ENCODE measurements at places on chromosomes 16 and 17.

DNA sequence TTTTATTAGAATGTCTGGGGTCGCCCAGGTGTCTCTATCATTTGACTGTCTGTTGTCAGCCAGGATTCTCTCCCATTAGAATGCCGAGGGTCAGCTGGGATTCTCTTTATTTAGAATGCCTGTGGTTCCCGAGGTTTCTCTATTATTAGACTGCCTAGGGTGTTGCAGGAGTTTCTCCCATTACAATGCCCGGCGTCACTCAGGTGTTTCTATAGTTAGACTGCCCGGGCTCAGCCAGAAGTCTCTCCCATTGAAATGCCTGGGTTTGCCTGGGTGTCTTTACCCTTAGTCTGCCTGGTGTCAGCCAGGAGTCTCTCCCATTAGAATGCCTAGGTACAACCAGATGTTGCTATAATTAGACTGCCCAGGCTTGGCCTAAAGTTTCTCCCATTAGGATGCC is 2252.0 kb downstream of the TP53TG3F start:
- DNase-seq = no peak

DNA sequence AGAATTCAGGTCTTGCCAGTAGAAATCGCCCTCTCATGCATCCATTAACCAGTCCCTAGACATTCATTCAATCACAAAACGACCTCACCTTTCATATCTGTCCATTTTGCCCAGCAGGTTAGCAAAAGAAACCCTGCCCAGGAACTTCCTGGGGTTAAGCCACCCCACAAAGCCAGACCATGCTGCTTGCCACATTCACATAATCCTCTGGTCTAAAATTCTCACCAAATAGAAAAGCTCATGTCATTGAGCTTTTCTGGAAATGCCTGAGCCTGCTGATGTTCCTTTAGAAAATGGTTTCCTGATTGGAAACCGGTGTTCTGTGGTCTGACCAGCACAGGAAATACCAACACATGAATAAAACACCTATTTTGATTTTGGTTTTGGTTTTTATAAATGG is 21.6 kb upstream of the DYNLRB2 start:
- no peak for DNase-seq

DNA sequence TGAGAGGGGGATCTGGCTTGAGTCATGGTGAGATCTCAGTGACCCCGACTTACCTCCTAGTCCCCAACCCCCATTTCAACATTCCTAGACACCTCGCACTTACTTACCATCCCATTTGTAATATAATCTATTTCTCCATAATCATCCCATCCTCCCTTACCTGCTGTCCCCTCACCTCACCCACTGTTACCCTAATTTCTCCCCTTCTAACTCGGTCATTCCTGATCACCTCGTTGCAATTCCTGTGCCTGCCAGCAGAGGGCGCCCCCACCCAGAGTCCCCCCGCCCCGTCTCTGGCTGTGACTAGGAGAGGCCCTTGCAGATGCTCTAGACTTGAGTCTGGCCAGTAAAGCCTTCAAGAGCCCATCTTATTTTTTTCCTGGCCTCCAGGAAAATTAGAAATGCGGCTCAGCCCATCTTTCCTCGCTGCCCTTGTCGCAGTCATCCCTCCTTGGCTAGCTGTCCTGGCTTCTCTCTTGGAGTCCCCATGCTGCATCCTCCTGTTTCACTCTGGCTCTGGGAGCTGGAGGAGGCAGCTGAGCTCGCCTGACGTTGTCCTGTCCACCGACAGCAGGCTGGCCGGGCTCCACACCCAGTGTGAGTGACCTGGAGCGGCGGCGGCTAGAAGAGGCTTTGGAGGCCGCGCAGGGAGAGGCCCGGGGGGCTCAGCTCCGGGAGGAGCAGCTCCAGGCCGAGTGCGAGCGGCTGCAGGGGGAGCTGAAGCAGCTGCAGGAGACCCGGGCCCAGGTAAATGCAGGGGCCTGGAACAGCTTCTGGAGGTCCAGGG is 5.0 kb downstream of the TBKBP1 start:
- no peak for DNase-seq

DNA sequence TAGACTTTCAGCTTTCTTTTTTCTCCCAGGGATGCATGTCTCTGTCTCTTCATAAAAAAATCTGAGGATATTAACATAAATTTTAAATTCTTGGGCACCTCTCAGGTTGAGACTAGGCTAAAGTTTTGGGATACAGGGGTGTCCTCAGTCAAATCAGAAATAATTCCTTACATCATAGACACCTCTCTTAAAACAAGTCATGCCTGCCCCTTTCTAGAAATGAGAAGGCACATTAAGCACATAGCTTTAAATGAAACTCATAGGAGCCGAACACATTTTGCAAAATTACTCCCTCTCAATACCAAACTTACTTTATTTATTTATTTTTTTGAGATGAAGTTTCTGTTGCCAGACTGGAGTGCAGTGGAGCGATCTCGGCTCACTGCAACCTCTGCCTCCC is 67.3 kb upstream of the BCAR1 start:
- no peak for DNase-seq

GRCh38 chr17:72104164-72104862 is 16.5 kb upstream of the SOX9 start:
- no peak for DNase-seq

DNA sequence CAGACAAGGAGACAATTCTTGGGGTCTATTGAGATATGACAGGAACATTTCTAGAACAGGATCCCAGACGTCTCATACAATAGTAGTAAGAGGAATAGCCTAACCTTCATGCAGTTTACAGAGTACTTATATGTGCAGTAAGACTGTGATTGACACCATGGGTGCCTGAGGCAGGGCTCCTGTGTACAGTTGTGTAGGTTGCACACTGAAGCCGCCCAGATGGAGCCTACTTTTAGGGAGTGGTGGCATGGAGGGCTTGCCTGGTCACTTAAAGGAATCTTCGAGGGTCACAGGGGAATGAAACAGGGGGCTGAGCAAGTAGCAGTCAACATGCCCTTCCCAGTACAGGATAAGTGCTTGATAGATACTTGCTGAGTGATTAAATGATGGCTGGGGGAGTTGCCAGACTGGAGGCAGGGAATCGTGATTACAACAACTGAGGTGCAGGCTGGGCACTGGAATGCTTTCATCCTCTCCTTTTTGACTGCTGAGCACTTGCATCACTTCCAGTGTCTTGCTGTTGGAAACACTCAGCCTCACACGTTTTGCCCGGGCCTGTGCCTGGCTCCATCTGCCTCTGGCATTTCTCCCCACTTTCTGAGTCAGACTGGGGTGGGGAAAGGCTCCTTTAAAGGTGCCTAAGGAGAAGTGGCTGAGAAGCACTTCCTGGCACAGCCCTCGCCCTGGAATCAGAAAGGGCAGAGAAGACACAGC is 71.0 kb downstream of the COPRS start:
- DNase-seq = no peak

DNA sequence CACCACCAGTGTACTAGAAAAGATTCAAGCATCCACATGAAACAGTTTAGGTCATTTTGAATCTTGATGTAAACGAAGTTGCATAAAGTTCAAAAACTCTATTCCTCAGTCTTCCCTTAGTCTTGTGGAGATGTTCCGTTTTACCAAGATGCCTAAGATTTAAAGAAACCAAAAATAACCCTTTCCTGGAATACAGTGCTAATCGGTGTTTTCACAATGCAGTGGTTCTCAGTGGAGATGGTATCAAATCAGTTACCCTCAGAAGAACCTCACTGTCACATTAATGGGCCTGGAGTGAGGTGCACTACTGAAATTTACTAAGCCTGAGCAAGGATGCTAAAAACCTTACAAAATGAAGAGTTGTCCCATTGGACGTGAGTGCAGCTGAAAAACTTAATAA is 9.1 kb downstream of the PTRH2 start:
- DNase-seq = no peak

DNA sequence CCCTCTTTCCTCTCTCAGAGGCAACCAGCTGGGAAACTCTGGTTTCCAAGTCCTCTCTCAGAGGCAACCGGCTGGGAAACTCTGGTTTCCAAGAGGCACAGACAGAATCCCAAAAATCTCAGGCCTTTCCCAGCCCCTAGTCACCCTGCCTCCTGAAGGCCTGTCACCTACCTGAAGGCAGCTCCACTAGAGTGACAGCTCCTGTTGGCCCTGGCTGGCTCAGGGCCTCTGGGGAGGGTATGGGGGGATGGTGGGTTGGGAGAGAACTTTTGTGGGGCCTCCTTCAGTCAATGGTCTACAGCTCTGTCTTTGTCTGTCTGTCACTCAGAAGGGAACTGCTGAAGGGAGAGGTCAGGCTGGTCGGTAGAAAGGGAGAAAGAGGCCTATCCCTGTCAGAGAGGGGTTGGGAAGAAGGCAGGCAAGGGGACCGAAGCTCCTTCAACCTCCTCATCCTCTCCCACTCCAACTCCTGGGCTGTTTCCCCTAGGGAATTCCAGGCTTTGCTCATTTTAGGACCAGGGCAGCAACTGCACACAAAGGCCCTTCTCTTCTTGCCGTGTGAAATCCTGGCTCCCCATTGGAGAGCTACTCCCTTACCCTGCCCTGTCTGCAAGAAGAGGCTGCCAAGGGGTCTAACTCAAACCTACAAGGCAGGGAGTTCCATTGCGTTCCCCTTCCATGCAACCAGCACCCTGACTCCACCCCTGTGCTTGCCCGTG is 23.6 kb downstream of the COPZ2 start:
- DNase-seq = no peak

DNA sequence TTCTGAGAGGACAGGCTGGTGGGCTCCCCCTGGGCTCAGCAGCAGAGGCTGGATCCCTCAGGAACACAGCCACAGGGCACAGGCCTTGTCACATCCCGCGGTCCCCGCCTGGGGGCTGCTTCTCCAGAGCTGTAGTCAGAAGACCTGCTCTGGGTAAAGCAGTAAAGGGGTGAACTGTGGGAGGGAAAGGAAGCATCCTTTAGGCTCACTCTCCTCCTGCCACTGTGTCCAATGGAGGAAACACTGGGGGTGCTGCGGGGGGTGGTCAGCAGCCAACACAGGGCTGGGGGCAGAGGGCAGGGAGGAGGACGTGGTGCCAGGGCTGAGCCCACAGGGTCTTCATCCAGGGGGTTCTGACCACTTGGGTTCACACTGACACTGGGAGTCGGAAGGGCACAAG is 5.0 kb upstream of the SLC38A8 start:
- no peak for DNase-seq

GRCh38 chr17:70138291-70138865 is 31.0 kb upstream of the KCNJ2 start:
- no peak for DNase-seq

GRCh38 chr17:42252597-42253550 is 23.3 kb downstream of the STAT5B start:
- no peak for DNase-seq

GRCh38 chr17:47731396-47731795 is 1.6 kb upstream of the TBX21 start:
- no peak for DNase-seq

GRCh38 chr16:56451753-56452689 is 667 bp downstream of the OGFOD1 start:
- no peak for DNase-seq

DNA sequence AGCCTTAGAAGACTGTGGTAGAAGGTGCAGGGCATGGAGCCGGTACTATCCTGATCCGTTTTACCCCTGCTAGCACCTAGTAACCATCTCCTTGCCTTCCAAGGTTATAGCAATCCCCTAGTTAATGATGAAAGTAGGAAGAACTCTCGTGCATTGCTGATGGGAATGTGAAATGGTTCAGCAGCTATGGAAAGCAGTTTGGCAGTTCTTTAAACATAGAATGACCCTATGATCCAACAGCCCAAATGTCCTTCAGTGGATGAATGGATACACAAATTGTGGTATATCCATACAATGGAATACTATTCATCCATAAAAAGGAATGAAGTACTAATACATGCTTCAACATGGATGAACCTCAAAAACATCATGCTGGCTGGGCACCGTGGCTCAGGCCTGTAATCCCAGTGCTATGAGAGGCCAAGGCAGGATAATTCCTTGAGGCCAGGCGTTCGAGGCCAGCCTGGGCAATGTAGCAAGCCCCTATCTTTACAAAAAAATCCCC is 6.2 kb upstream of the SRCIN1 start:
- DNase-seq = no peak

GRCh38 chr17:42819939-42820535 is 4.0 kb downstream of the BECN1 start:
- DNase-seq = no peak

DNA sequence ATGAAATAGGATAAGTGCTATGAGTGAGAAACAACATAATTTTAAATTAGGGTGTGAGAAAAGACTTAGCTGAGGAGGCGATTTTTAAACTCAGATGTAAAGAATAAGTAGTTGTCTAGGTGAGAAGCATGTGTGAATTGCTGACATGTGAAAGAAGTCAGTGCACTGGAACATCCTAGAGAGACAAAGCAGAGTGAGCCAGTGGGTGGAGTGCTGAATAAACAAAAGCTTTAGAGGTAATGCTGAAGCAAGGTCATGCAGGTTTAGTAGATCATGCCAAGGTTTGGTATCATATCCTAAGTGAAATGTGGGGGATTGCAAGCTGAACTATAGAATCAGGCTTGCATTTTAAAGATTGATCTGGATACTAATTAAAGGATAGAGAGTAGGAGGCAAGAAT is 89.4 kb downstream of the KIF2B start:
- no peak for DNase-seq

- no peak for DNase-seq
These were observed 15.9 kb downstream of the TMEM92 start for GRCh38 chr17:50289991-50290702.

DNA sequence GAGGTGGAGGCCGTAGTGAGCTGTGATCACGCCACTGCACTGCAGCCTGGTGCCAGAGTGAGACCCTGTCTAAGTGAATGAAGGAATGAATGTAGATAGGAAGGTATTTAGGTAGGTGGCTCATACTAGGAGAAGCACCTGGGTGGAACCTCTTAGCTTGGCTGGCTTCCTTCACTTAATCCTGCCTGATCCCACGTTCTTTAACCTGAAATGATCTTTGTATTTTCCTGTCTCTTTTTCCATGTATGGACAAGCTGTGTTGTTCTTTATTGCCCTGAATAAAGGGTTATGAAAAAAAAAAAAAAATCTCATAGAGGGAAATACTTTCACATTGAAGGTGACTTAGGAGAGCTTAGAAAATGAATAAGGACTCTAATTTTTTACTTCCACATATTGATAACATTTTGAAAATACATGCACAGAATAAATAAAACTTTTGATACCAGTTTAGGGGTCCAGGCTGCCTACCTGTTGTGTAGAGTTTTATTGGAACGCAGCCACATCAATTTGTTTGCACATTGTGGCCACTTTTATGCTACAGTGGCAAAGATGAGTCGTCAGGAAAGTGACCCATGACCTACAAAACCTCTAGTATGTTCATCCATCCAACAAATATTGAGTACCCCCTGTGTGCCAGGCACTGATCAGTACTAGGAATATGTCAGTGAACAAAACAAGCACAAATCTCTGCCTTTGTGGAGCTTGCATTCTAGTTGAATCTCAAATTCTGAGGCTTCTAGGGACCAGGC is 44.6 kb downstream of the VPS35L start:
- DNase-seq = no peak

GRCh38 chr16:695355-696089 is 5.3 kb upstream of the WDR24 start:
- no peak for DNase-seq

- no peak for DNase-seq
These were observed 19.8 kb downstream of the MAP2K4 start for GRCh38 chr17:12040478-12040877.

- no peak for DNase-seq
These were observed 143.4 kb upstream of the CDC42EP4 start for GRCh38 chr17:73455050-73455687.
